ENCODE measurements at places on chromosomes 4 and X.

GRCh38 chrX:138638996-138639395 is 72.5 kb downstream of the FGF13 start:
- no peak for DNase-seq

GRCh38 chrX:119374736-119375135 is 24.4 kb upstream of the SLC25A43 start:
- DNase-seq, result no peak

DNA sequence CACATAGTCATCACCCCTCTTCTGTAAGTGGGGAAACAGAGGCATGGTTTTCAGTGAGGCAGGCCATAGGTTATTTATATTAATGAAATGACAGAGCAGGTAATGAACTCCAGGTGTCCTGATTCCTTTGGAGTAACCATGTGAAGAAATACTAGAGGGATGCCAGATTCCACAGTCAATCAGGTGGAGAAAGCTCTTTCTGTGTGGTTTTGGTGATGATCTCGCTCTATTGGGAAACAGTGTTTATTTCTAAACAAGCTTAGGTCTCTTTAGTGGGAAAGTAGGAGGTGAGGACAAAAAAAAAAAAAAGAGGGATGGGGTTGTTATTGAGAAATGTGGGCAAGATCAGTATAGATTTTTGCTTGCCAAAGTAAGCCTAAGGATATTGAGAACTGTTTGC is 12.2 kb downstream of the DOCK11 start:
- DNase-seq, result no peak

DNA sequence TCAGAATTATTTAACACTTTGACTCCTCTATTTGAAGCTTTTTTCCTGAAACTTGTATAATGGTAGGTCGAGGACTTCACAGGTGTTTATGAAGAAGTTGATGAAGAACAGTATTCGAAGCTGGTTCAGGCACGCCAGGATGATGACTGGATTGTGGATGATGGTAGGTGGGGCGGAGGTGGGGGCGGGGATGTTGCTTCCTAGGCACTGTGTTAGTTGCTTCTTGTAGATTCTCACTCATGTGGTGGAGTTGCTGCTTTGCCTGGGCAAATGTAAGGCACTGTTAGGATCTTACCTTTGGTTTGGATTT is 9.4 kb downstream of the POLA1 start:
- DNase-seq, result no peak

DNA sequence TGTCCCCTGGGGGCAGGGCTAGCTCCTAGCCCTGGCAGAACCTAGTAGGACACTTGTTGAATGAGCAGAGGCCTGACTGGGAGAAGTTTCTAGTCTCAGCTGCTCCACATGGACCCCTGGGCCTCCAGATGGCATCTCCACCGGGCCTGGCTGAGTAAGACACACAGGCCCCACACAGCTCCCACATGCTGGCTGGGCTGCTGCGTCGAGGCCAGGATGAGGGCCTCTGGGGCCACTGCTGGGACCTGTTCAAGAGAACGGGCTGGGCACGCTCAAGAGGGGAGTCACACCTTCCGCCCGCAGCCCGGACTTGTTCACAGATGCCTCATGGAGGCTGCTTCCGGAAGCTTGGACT is 4.2 kb upstream of the HGFAC start:
- DNase-seq, result no peak

DNA sequence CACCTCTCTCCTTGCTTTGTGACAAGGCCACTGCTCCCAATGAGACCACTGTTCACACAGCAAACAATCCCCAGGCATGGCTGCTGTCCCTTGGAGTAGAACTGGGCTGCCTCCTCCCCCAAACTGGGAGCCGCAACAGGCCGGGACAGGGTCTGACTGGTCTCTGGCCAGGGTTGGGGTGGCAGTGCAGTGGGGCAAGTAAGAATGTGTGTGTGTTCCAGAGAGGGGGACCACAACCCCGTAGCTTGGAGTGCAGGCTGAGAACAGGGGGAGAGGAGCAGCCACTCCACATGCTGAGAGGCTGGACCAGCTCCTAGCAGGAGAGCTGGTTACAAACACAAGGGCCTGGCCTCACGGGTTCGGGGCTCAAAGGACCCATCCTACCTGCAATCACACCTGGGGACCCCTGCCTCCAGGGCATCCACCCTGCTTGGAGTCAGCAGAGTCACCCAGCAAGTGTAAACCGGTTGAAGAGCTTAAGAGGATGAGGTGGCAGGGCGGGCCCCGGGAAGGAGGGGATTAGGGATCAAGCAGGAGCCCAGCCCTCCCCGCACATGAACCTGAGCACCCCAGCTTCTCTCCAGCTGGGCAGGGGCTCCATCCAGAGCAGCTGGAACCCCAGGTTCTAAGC is 3.8 kb upstream of the ZNF185 start:
- no peak for DNase-seq

DNA sequence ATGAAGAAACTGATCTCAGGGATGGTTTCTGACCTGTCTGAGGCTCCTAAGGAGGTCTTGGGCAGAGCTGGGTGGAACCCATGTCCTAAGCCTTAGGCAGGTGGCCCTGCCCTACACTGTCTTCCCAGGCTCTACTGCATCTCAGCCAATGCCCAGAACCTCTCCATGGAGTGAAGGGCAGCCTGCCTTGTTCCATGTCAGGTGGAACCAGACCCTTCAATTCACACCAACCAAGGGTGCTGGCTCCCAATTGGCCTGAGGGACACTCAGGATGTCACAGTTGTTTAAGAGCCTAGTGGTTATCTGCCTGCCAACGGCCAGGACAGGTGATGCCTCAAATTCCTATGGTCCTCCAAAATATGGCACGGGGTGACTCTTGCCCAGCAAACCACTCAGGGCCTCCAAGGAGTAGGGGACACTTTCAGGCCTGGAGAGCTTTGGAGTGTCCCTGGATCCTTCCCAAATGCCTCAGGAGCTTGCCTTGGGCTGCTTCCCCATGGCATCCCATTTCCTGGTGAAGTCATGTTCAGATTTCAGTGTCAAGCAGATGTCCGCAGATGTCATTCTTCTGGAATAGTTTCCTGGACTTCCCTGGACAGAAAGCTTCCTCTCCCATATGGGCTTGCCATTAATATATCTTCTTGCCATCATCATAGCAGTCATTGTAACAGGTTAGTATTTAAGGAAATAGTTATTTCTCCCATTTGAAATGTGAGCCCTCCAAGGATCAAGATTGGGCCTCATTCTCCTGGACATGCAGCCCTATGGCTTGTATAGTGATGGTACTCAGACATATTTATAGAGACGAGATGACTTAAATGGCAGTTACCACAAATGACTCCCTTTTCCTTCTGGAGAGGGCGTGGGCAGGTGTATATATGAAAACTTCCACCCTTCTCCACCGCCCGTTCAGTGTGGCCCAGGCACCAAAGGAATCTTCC is 67.1 kb downstream of the MED28 start:
- DNase-seq, result no peak

All from muscle of arm (tissue), 14 donors.